ENCODE measurements at places on chromosomes 6 and 20.
A peak's percentile ranks its signal among the peaks of the same experiment; 100 is the strongest.

GRCh38 chr20:2108498-2108897 is 6.9 kb downstream of the STK35 start:
- no peak for DNase-seq

DNA sequence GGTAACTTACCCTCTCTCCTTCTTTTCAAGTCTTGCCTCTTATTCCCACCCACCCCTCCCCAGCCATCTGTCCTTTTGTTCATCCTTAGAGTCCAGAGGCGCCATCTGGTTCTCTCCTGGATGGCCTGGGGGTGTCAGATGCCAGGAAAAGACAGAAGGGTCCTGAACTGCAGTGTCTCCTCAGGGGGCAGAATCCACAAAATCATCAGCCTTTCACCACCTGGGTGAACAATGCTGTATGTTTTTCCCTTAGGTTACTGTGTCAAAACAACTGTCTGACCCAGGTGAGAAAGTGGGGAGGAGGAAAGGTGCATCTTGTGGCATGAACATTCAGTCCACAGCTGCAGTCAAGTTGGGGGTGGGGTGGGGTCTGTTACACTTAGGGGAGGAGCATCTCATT is 47.9 kb upstream of the FYN start:
- no peak for DNase-seq

- no peak for DNase-seq
Measured at GRCh38 chr6:10030942-10031537, 383.8 kb downstream of the TFAP2A start.

DNA sequence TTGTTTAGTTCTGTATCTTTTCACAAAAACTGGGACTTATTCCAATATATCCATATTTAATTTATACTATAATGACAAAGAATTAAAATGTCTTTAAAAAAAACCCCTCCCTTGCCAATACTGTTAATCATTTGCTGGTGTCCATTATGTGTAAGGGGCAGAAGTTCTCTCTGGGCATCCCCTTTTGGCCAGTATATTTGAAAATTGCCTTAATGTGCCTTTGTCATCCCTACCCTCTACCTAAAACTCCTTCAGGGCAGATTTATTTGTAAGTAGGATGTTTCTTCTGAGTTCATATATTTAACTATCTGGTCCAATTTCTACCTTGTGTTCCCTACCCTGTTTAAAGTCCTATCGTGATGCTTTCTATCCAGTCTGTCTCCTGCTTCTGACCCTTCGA is 62.9 kb downstream of the ARHGAP18 start:
- DNase-seq = no peak

- DNase-seq = no peak
Measured at GRCh38 chr20:63032026-63032800, 25.4 kb upstream of the BHLHE23 start.

DNA sequence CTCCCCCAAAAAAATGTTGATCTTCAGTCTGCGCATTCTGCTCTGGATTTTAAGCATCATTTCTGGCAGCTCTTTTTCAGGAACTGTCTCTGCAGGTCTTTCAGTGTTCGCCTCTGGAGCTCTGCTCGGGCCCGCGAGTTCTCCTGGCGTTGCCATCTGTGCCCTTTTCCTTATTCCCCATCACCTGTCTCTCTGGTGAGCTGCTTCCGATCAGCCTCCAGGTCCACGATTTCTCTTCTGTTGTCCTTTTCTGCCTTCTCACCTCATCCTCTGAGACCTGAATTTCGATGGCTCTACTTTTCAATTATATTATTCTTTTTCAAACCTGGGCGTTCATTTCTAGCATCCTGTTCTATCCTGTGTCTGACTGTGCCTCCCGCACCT is 590 bp upstream of the MAP1LC3A start:
- no peak for DNase-seq

DNA sequence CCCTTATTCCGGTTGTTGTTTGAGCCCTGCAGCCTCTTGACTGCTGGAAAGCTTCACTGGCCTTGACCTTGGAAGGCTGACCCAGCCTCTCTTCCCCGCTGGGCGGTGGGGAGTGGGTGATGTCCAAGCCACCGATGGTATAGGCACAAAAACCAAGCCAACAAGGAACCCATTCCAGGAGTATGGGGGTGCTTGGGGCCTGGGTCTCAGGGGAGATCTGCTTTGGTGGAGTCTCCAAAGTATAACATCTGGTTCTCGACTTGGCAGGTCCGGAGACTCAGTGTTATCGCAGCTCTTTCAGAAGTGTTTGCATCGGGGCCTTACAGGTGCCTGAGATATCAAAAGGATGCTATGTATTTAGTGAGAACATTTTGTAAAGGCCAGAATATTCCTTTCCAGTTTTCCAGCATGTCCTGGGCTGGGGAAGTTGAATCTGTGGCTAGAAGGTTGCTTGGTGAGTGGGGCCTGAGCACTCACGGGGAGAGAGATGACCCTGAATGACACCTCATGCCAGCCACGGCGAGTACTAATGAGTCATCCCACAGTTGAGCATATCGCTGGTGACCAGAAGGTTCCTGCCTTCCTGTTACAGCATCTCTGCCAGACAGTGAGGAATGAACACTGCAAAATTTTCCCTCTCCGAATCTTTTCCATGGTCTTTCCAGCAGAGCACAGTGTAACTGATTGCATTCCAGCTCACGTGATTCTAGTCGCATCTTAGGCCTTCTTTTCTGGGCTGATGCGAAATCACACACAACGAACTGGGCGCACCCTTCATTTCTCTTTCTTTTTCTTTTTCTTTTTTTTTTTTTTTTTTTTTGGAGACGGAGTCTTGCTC is 133.9 kb downstream of the ZDHHC14 start:
- peak; percentile 61 for DNase-seq

- no peak for DNase-seq
Measured at GRCh38 chr6:126054802-126055201, 68.5 kb downstream of the TRMT11 start.

- no peak for DNase-seq
Measured at GRCh38 chr6:51273228-51273961, 454.7 kb downstream of the TFAP2B start.

DNA sequence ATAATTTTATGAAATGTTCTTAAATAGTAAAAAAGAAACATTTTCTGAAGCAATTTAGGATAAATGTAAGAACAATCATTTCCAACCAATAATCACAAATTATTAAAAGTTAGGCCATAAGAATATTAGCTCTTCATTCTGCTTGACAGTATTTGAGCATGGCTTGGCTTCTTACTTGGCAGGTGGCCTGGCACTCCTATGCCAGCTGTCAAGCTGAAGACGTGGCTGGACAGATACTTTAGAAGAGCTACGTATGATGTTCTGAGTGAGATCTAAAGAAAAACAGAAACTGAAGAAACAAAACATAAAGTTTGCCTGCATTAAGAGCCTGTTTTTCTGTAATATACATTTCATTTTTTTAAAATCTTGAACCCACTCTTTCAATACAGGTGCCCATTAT is 438.9 kb downstream of the GRIK2 start:
- DNase-seq = no peak

DNA sequence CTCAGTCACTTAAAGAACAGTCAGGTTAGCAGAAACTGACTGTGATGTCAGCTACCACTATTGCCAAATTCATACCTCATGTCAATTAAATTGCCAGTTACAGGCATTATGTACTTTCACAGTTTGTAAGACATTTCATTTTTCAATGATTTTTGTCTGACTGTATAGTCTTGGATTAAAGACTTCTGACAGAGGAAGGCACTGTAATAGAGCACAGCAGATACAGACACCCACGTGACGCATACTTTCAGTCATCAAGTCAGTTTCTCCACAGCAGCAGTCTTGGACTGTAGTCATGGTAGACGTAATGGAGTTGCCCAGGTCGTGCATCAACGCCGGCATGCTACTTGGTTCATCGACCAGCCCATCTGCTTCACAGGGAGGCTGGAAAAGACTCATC is 29.5 kb upstream of the ELOVL5 start:
- DNase-seq = no peak

GRCh38 chr6:57267586-57268293 is 45.6 kb upstream of the RAB23 start:
- DNase-seq = peak; percentile 91

All from kidney epithelial cell (primary cell).